ENCODE measurements at places on chromosomes 6 and 20.

GRCh38 chr6:30020626-30021025 is 40.4 kb upstream of the POLR1H start:
- DNase-seq: no peak

DNA sequence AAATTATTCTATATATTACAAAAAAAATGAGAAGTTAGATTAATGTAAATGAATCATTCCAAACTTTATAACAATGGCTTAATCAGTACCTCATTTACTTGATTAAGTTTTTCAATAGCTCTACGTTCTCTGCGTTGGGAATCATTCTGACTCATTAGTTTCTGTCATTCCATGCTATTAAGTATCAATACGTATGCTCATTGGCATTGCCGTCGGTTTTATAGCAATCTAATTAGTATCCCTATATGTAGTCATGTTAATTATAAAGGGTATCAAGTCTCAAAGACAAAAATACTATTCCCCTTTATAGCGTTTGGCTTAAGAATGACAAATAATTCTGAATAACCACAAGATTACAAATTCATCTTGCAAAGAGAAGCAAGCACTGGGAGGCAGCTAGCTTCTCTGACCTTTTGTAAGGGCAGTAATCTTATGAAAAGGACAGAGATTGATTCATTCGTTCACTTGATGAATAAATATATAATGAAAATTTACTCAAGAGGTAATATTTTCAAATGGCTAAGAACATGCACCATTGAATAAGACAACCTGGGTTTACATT is 41.8 kb downstream of the OLIG3 start:
- DNase-seq: no peak

- no peak for DNase-seq
Measured at GRCh38 chr6:143394389-143394788, 56.1 kb downstream of the ADAT2 start.

DNA sequence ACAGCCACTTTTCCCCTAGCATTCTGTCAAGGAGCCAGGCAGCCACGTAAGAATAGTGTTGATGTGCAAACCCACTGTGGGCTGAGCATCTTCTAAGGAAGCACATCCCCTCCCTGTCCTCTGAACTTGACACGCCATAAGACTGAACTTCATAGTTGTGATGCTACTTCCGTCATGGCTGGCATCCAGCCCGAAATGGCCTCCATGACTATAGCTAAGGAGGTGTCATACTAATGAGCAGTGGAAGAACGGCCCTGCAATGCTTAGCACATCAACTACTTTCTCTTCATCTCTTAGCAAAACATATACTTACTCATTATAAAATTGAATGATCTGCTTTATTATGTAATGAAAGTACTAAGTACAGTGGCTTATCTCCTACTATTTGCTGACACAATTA is 110.2 kb downstream of the GJA10 start:
- no peak for DNase-seq

DNA sequence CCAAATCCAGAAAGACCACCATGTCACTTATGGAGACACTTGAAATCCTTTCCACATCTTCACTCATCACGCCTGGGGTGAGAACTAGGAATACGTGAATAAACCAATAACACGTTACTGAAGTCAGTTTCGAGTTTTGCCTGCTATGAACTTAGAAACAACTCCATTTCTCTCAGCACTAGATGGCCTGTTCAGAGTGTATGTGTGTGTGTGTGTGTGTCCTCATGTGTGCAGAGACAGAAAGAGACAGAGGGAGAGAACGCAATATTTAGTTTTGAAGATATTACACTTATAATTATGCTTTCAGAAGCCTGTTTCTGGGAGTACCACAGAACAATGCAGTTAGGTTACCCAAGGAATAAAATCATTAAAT is 81.2 kb upstream of the CCN6 start:
- DNase-seq: no peak

GRCh38 chr6:26032340-26033084 is 54.7 kb upstream of the HFE start:
- no peak for DNase-seq

- no peak for DNase-seq
Measured at GRCh38 chr6:26576929-26577719, 19.6 kb upstream of the ABT1 start.

GRCh38 chr6:118580585-118581419 is 32.7 kb downstream of the PLN start:
- DNase-seq: no peak

DNA sequence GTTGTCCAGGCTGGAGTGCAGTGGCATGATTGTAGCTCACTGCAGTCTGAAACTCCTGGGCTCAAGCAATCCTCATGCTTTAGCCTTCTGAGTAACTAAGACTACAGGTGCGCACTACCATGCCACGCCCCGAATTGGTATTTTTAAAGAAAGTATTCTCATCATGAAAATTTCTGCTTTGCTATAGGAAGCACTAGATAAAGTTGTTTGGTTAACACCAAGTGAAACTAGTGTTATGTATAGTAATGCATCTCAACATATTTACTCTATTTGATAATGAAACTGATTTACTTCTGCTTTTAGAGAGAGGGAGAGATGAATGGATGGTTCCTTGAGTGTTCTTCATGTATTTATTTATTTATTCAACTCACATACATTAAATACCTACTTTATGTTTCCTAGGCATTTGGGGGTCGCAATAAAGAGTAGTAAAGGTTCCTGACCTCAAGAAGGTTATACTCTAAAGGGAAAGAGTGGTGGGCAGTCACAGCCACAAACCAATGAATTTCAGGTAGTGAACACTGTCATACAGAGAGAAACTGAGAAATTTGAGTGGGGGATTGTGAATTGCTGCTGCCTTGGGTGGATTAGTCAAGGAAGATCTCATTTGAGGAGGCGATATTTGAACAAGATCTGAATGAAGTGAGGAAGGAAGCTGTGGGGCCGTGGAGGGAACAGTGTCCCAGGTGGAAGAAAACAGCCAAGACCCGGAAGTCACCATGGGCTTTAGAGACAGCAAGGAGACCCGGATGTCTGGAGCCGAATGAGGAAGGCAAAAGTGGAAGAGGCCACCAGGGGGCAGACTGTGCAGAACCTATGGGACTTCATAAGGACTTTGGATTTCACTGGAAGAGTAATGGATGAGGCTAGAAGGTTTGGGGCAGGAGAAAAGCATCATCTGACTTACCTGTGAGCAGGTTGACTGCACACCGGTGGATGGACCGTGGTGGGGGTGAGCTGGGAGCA is 185.6 kb downstream of the TSHZ2 start:
- no peak for DNase-seq

- no peak for DNase-seq
Measured at GRCh38 chr20:62805711-62806382, 1.2 kb downstream of the OGFR start.

DNA sequence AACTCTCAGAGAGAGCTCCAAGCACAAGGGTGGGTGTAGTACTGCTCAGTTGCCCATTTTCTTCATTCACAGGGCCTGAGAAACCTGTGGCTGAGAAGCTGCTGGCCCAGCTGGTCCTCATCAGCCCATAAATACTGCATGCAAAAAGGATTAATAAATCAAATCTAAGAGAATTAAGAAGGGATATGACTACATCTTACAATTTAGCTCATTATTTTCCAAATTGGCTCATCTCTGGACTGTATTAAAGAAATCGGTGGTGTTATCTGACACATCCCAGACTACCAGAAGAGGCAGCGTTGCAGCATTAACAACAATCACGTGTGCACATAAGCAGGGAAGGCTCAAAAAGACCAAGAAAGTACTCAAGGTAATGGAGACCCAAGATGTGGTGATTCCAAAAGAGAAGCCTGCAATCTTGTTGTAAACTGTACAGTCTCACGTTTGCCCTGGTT is 90.7 kb downstream of the CD24 start:
- DNase-seq: no peak

GRCh38 chr6:87824958-87825491 is 123.0 kb upstream of the AKIRIN2 start:
- no peak for DNase-seq

- DNase-seq: no peak
Measured at GRCh38 chr6:98958776-98959175, 11.0 kb upstream of the FBXL4 start.
